ENCODE measurements at places on chromosomes 16 and 17.

- peak; percentile 12 for DNase-seq
Measured at GRCh38 chr16:81442220-81442915, 2.2 kb upstream of the CMIP start.

- no peak for DNase-seq
Measured at GRCh38 chr16:55045756-55046460, 115.2 kb downstream of the IRX5 start.

- DNase-seq, result no peak
Measured at GRCh38 chr17:61160789-61161445, 238.7 kb upstream of the TBX2 start.

GRCh38 chr17:28306954-28307401, 12.0 kb upstream of the TMEM97 start:
- no peak for DNase-seq

DNA sequence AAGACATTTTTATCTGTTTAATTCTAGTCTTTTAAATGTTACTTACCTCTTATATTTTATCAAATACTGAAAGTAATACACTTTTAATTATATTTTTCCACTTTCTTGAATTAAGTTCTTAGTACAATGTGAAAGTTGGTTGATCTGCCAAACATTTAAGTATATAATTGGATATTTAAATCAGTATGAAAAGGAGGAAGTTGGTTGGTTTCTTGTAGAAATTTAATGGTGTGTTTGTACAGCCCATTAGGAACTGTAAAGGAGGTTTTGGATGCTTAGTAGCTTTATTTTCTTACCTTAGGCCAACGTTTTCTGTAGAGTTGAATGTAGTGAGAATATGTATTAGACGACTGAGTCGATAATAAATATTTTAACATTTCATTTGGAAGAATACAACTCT, 5.4 kb downstream of the NFATC3 start:
- no peak for DNase-seq

- DNase-seq, result no peak
Measured at GRCh38 chr17:72349491-72349995, 228.7 kb downstream of the SOX9 start.

DNA sequence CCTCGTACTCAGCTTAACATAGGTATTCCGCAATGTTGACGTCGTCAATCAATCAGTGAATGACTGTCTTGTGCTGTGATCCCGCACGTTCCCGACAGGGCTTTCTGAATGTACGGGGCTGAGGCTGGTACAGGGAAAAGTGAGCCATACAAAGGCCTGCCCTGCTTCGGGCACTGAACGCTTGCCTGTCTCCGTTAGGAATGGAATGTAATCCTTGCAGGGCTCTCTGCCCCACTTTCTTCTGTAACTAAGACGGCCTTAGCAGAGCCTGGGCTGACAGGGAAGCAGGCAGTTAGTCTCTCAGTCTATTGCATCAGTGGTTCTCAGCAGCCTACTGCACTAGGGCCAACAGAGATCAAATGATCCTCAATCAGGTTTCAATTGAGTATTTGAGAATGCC, 16.2 kb upstream of the MYH3 start:
- no peak for DNase-seq

DNA sequence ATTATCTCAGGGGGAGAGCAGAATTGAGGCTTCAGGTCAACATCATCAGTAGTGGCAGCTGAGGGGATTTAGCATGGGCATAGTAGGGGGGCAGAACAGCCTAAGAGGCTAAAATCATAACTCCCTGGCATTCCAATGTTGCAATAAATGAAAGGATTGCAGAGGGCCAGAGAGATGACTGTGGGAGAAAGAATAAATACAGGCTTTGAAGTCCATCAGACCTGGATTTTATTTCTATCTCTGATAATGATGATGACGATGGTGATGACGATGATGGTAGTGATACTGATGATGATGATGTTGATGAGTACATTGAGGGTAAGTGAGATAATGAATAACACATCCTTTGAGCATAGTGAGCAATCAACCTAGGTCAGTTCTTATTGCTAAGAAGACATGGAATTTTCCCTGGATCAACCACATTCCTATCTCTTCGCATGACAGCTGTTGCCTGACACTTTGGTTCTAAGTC, 107.4 kb upstream of the CDH11 start:
- no peak for DNase-seq

DNA sequence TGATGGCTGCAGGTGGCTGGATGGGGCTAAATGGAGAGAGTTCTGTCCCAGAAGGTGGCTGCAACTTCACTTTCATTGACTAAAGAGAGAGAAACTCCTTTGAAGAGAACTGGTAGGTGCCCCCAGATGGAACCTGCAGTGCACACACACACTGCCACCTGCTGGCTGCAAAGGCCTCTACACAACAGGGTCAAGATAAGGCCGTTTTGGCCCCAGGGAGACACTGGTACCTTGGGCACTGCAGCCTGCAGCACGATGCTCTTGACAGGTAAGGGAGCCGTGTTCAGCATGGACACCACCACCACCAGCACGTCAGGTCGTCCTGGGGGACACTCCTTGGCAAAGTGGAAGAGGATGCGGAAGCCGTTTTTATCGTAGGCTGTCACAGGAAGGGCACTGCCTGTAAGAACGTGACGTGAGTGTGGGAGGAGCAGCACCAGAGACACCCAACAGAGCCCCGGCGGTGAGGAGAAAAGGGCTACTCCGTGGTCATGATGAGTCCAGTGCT, 22.7 kb downstream of the GGA3 start:
- DNase-seq, result peak; percentile 69

DNA sequence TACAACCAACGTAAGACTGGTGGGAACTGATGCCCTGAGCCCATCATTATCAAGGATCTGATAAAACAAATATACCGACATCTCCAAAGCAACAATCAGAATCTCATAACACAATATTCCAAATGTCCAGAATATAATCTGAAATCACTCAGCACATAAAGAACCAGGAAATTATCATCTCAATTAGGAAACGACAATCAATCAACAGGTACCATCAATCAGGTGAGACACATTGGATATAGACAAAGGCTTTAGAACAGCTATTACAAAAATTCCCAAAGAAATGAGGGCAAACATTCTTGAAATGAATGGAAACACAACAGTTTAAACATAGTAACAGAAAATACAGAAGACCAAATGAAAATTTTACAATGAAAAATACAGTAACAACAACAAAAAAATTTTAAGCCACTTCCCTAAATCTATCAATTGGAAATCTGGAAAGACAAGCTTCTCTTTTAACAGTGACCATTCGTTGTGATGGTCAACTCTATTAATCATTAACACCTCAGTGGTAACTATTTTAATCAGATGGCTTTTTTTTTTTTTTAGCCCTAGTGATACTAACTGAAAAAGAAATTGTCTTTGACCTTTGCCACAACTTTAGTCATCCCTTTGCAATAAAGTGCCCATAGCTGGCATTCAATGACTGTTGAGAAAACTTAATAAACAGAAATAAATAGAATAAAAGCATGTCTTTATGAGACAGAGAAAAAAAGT, 70.4 kb downstream of the USP32 start:
- DNase-seq, result no peak

Data from CD4-positive, alpha-beta T cell treated with Interleukin-17A for 4 hours (primary cell).